GM12865 (cell line): ENCODE measurements at places on chromosomes 5 and 9.

GRCh38 chr5:166178411-166179080, 2112.9 kb upstream of the WWC1 start:
- no peak for DNase-seq

DNA sequence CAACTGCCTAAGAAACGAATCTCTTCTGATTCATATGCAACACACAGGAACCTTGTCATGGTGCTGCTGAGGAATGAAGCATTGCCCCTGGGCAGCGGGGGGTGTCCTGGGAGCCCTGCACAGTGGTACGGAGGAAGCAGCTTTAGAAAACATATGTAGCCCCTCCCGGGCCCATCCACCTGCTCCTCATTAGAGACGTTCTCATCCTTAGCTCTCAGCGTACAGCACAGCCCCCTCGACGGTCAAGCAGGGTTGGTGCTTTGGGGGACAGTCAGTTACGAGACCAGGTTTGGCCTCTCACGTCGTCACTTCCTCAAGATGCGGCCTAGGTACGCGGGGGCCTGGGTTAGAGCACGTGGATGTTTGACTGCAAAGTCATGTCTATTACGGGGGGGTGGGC, 28.4 kb upstream of the LAMC3 start:
- no peak for DNase-seq

DNA sequence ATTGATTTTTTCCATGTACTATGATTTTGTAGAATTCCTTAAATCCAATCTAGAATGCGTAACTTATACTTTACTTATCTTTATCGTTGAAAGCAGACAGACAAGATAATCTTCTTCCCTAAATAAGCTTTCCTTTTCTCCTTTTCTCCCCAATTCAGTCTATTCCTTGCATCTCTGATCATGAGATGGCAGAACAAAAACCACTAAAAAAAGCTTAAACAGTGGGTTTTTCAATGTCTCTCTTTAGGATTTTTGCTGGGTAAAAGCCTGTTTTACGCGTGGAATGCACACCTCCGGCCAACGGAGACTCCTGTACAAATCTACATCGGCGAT, 755 bp downstream of the CDKN2B start:
- no peak for DNase-seq

GRCh38 chr9:83656032-83656680, 33.2 kb downstream of the IDNK start:
- peak; percentile 53 for DNase-seq

DNA sequence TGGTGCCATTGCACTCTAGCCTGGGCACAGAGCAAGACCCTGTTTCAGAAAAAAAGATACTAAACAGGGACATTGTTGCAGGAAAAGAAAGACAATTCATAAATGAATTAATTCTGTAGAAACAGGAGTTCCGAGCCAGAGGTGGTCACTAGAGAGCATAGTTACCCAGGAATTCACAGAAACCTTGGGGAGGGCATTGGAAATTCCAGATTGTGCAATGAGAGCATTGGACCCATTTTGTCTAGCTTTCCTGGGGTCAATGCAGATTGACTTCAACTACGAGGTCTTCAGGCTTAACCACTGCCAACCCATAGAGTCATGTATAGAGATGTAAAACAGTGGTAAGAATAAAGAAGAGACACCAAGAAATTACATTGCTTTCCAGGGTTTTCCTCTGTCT, 63.1 kb downstream of the ABHD17B start:
- DNase-seq = no peak

- no peak for DNase-seq
Observed at GRCh38 chr5:74556631-74557595, 83.6 kb downstream of the ENC1 start.

DNA sequence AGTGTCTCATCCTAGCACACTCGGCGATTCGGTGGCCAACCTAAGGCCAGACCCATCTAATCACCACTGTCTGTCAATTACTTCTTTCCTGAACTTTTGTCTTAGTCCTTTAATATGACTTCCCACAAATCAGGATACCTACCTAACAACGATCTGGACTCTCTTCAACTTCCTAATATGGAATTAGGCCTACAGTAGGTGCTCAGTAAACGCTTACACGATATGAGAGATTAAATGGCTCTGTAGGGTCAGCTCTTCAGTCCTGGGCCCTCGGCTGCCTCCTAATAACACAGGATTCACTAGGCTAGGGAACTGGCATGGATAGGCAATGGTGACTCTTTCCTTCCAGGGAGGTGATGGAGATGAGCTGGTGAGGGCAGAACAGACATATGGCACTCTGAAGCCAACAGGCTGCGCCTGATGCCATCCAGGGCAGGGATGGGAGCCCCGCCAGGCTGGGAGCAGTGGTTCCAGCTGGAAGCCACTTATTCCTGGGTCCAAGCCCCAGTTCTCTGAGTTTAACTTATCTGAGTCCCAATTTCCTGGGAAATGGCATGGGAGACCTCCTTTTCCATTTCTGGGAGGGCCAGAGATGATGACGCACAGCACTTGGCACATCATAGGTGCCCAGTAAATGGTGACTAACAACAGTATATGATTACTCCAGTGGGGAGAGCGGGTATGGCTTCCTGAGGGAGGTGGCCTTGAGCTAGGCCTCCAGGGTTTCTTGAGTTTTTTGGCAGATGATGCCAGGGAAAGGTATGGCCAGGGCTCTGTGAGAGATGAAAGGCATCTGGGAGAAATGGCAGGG, 7.3 kb downstream of the PDGFRB start:
- DNase-seq = no peak

- no peak for DNase-seq
Observed at GRCh38 chr5:54738118-54738972, 220.8 kb downstream of the SNX18 start.

DNA sequence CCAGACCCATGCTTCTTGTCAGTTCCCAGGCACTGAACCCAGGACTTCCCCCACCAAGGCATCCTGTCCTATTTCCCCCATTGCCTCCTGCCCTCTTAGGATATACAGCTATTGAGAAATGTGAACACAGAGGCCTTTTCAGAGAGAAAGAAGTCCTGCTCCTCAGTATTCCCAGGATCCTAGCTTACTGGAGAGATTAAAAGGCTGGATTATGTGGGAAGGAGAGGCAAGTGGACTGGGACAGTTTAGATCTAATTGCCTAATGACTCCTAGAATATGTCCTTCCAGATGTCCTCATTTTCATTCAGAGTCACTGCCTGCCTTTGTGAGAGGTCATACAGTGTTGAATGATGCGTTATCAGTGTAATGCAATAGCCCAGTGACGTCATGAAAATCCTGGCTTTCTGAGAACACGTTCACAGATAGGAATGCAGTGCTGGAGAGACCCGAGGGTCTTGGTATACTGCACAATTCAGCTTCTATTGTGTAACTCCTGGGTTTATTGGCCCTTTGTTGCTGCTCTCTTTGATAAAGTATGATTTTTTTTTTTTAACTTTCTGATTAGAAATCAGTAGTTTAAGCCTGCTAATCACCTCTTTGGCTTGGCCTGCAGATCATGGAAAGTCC, 26.2 kb downstream of the WWC1 start:
- no peak for DNase-seq

- DNase-seq = no peak
Observed at GRCh38 chr9:21728781-21729180, 73.7 kb upstream of the MTAP start.

DNA sequence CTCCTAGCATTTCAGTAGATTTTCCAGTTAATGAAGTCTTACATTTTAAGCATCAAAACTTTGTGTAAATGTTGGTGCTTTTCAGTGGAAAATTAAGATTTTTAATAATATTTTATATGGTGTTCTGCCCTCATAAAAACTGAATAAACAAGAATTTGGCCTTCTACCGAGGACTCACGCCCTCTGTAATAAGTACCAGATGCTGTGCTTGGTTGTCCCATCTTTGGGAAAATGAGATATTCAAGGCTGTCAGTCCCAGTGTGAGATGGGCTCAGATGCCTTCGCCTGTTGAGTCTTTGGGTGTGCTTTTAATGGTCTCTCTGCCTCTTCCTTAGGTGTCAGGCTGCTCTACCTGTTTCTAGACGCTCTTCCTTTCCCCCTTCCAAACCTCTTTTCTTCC, 28.7 kb downstream of the GALNT12 start:
- no peak for DNase-seq

DNA sequence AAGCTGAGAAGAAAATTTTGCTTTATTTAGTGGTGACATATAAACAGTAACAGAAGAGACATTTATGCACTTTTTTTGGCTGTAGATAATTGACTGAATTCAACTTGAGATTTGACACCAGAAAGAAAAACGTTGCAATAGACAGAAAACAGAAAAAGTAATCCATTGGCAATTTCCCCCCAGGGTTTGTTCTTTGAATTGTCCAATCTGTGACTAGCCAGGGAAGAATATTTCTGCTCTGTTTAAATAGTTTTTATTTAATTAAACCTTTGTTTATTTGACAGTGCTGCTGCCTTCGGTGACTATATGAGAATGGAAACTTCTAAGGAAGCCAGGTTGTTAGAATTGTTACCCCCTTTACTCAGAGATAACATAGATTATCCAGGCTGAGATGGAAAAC, 210.6 kb downstream of the DEPDC1B start:
- no peak for DNase-seq

DNA sequence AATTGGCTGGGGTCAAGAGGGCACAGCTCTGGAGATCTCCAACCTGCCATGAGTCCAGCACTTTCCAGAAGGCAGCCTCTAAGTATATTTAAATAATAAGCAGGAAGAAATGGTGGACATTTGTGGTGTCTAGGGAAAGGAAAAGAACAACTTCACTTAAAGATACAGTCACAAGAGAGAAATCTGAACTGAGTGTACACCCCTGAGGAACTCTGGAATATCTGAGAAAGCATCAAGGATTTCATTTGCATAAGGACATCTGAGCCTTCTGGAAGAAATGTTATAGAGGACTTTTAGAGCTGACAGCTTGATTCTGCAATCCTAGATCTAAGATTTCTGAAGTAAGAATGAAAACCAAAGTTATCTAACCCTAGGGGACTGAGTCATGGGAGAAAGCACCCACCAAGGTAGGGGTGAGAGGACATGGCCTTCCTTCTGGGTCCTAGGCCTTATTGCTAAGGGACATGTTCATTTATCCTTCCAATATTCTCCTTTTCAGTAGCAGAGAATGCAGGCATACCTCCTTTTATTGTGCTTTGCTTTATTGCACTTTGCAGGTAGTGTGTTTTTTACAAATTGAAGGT, 253.4 kb upstream of the SLC24A2 start:
- no peak for DNase-seq

DNA sequence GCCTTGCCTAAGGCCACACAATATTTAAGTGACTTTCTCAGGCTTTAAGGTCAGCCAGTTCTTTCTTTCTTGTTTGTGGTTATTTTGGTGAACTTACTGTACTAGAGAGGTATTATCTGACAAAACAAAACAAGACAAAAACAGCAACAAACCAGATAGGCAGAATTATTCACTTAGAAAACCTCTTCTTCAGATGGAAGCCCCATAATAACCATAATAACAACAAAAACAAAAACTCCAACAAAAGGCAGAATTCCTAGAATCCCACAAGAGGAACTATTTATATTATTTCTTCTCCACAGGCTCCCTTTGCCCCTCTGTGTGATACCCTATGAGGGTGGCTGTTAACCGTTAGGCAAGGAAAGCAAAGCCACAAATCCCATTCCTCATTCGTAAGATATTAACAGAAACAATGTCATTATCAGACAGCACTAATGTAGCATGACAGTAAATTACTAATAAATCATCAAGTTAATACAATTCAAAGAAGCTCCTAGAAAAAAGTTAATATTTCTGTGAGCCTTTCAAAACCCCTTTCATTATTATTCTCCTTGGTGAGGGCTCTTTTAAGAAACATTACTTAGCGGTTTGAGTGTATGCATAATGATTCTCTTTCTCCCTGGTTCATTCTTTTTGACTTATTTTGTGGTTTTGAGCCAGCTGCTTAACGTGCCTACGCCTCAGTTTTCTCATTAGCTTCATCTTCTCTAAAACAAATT, 274.9 kb downstream of the EFNA5 start:
- peak; percentile 57 for DNase-seq

- peak; percentile 90 for DNase-seq
Observed at GRCh38 chr5:95973793-95974325, 12.2 kb upstream of the ELL2 start.

GRCh38 chr5:72067682-72068470, 39.4 kb upstream of the MAP1B start:
- no peak for DNase-seq

DNA sequence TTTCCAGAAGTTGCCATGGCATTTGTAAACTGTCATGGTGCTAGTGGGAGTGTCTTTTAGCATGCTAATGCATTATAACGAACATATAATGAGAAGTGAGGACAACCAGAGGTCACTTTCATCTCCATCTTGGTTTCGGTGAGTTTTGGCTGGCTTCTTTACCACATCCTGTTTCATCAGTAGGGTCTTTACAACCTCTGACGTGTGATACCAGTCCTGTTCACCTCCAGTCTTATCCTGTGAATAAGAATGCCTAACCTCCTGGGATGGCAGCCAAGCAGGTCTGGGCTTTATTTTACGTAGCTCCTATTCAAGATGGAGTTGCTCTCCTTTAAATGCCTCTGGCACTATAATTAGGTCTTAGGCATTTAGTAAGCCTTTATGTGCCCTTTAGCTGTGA, 20.4 kb upstream of the RFK start:
- peak; percentile 81 for DNase-seq

DNA sequence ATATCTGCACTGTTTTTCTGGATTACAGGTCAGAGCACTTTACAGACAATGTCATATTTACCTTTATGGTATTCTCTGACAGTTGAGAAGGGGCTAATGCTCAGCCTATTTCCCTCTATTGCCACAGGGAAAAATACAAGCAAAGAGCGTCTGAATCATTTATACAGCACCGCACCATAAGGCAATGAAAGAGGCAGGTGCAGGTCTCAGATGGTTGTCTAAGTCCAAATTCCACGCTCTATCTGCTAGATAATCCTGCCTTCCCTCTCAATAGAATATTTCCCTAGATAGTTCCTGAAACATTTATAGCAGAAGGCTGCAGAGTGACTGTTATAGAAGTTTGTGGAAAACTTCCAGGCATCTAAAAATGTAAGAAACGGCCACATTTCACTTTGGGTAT, 446.1 kb upstream of the CDH6 start:
- no peak for DNase-seq

GRCh38 chr9:27065288-27065687, 43.7 kb upstream of the TEK start:
- DNase-seq = no peak

GRCh38 chr9:137162505-137163364, 7.1 kb downstream of the LRRC26 start:
- DNase-seq = peak; percentile 36

DNA sequence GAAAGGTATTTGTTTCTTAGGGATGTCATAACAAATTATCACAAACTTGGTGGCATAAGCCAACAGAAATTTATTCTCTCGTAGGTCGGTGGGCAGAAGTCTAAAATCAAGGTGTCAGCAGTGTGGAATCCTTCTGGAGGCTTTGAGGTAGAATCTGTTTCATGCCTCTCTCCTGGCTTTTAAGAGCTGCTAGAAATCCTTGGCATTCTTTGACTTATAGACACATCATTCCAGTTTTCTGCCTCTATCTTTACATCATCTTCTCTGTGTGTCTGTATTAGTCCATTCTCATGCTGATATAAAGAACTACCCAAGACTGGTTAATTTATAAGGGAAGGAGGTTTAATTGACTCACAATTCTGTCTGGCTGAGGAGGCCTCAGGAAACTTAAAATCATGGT, 488.1 kb upstream of the PAPPA start:
- DNase-seq = no peak

GRCh38 chr5:129572060-129572459, 112.0 kb downstream of the ADAMTS19 start:
- no peak for DNase-seq
